ENCODE measurements at places on chromosomes 12 and 14.

DNA sequence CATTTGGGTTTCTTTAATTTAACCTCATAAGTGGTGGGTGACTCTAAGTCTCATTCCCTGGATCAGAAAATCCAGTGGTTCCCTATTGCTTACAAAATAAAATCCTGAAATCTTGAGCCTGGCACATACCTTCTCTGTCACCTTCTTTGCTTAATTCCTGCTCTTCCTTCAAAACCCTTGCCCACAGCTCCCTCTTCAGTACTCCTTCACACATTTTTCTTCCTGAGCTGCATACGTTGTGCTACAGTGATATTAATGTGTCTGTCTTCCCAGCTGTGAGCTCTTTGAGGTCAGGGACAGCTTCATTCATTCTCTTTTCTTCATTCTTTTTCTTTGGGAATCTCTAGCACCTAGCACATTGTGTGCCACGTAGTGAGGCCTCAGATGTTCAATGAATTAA lies 9.5 kb downstream of the TSPAN11 start:
- DNase-seq, result no peak

DNA sequence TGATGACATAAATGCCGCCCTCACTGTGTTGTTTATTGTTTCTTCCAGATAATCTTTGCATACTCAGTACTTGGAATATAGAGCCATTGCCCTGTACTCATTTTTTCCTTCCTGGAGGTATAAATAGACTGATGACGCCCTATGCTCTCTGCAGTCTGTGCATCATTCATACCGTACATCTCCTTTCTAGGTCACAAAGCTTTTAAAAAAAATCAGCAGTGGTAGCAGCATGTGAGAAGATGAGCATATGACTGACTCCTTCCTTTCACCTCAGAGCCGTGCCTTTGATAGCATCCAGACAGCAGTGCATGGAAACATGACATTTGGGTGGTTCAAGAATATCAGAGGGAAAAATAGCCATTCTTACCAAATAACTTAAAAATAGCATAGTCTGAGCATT lies 77.3 kb downstream of the PDE3A start:
- no peak for DNase-seq

GRCh38 chr12:5087831-5088554 lies 44.3 kb downstream of the KCNA5 start:
- DNase-seq, result no peak

DNA sequence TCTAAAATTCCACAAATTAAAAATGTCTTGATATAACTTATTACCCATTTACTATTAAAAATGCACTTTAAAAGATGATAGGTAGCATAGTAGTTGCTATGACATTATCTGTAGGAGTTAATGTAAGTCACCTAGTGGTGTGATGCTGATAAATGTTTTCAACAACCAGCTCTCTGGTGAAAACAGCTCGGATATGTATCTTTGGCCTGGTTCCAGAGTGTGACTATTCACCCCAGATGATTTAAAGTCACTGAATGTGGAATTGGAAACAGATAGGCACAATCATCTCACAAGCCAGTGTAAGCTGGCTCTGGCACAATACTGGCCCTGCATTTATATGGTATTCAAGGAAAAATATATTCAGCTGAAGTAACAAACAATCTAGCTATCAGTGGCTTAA lies 9.2 kb upstream of the CCDC196 start:
- no peak for DNase-seq

GRCh38 chr12:541676-542324 lies 82.1 kb downstream of the B4GALNT3 start:
- DNase-seq, result no peak

DNA sequence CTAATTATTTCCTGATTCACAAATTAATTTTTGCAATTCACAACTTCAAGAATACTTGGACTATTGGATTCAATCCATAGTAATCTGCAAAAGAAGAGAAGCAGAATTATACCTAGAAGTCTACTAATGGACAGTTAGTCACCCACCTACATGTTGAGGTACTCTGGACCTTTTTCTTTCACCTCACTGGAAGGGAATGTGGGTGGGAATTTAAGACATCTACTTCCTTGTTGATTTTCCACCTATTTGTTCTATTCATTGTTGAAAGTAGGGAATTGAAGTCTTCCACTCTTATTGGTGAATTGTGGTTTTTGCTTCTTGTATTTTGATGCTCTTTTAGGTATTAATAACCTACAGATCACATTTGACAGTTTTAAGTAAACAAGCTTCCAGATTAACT lies 11.0 kb downstream of the RESF1 start:
- no peak for DNase-seq

DNA sequence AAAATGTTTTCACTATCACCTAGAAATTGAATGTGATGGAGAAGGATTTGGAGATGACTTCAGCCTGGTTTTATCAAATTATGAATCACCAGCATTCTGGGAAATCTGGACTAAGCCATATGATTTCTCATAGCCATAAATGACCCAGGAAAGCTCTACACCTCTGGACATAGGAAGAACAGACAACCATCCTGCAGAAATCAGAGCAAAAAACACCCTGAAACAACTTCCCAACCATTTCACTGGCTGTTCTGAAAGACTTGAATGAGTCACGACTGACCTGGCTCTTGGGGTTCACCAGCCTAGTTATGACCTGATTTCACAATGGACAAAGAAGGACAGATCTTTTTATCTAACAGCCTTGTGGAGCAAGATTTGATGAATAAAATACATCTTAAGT lies 123.8 kb downstream of the KCNH5 start:
- no peak for DNase-seq

DNA sequence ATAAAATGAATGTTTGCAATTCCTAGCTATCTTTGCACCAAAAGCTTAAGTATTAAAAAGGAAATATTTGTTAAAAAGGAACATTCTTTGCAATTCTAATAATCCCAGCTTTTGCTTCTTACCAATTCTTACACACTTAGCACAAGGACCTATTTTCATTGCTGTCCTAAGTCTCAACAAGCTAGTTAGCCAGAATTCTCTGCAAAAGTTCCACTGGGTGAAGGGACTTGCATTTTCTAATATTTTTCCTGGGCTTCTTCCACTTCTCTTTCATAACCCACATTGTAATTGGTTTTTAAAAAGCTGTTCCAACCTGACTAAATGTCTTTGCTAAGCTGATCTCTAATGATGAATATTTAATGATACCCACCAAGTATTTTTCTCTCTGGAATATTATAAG lies 307.7 kb upstream of the DIO2 start:
- DNase-seq, result no peak

GRCh38 chr12:40104461-40105264 lies 1.2 kb downstream of the SLC2A13 start:
- DNase-seq, result no peak

Measured in naive thymus-derived CD8-positive, alpha-beta T cell (primary cell).